HuH-7.5 (cell line): ENCODE measurements at places on chromosomes 16 and 17.

DNA sequence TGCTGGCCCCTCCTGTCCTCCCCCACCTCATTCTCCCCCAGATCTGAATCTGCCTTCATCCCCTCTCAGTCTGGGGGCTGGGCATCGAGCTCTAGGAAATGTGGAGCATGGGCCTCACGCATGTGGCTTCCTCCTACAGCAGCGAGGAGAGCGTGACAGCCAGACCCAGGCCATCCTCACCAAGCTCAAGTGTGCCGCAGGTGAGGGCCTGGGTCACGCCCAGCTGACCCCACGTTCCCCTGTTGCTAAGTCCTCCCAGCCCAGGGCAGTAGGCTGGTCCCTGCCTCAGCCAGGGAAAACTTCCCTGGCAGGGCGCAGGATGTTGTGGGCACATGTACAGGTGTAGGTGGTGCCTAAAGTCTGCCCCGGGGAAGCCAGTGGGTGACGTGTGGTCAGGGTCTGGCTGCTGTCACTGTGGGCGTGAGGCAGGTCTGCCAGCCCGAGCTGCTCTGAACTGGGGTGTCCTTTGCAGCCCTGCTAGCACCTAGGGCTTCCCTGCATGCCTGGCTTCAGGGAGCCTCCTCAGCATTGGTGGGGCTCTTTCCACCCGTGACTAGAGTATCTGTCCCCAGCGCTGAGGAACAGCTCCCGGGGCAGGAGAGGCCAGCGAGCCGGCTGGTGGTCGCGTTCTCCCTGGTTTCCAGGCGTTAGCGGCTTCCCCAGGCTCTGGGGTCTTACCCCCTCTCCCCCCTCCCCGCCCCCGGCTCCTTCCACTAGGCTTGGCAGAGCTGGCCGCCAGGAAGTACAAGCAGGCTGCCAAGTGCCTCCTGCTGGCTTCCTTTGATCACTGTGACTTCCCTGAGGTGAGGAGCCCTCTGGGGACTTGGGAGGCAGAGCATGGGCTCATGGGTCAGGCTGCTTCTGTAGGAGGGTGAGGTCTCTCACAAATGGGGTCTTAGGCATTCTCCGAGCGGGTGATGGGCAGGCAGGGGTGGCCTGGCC lies 3.6 kb downstream of the GPS1 start:
- DNase-seq, result no peak

GRCh38 chr16:84600343-84601229 lies 17.3 kb downstream of the COTL1 start:
- no peak for DNase-seq

DNA sequence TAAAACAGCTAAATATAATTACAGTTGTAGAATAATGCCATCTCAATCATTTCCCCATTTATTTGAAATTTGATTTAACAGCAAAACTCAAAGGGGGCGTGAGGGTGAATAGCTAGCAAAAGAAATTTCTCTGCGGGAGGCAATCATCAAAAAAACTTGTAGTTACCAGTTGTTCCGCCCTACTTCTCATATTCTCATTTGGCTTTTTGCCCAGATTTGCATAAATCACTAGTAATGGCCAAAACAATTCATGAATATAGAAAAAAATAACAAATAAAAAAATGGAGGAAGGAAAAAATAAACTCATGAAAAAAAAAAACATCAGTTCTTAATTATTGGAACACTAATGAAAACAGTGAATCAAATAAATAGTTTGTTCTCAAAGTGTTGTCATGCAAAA lies 722.6 kb upstream of the KIF2B start:
- no peak for DNase-seq

- no peak for DNase-seq
Measured at GRCh38 chr16:74183601-74184360, 112.8 kb upstream of the PSMD7 start.

DNA sequence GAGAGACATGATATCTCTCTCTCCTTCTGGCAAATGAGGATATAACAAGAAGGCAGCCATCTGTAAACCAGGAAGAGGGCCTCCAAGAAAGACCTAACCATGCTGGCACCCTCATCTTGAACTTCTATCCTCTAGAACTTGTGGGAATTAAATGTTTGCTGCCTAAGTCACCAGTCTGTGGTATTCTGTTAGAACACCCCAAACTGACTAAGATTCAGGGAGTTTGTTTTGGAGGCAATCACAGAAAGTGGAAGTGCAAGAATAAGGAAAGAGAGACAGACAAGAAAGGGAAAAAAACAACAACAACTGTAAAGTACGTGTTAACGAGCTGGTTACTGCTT lies 114.5 kb upstream of the GOT2 start:
- DNase-seq, result no peak

- DNase-seq, result no peak
Measured at GRCh38 chr17:39222866-39223834, 2.6 kb downstream of the STAC2 start.

DNA sequence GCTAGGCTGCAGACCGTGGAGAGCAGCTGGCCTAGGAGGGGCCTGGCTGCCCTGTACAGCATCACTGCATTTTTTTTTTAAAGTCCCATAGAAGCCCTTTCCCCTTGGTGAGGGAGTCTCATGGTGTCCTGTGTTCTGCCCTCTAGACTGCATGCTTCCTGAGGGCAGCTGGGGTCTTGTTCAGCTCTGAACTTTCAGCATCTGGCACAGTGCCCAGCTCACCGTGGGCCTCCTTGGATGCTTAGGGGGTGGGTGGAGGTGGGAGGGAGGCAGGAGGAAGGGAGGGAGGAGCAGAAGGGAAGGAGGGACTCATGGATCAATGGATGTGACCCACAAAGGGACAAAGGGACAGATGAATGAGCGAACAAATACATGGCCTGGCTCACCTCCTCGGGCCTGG lies 63.4 kb upstream of the TMEM97 start:
- no peak for DNase-seq

DNA sequence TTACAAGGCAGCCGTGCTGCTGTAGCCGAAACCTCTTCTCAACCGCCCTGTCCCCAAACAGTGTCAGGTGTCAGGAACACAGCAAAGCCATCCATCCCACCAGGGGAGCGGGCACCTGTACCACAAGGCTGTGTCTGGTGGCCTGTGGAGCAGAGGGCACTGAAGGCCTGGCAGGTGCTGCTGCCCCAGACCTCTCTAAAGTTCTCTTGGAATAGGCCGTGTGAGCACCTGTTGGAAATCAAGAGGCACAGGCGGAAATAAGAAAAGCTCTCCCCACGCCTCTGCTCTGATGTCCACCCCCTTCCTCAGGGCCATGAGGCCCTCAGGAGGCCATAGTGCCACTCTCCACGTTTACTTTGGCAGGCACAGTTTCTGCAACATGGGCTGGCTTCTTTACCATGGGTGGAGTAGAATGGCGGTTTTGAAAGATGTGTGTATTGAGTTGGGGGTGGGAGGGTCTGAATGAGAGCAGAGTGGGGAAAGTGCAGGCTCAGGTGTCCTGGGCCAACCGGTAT lies 99.9 kb upstream of the ZNF750 start:
- DNase-seq, result no peak

DNA sequence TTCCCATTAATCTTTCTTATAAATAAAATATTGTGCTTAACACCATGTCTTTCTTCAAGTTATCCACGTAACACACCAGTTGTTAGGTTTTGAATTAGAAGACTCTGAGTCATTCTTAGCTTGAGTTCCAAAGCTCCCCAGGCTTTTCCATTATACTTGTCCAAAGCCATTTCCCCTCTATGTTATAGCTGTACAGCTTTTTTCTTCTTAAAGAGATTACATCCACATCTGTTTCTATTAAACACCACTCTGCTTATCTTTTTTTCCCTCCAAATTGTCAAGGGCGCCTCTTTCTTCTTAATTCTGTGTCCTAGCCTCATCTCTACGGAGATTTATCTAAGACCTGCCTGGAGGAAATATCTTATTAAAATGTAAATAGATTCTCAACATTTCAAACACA lies 139.4 kb upstream of the CPHXL start:
- DNase-seq, result no peak

DNA sequence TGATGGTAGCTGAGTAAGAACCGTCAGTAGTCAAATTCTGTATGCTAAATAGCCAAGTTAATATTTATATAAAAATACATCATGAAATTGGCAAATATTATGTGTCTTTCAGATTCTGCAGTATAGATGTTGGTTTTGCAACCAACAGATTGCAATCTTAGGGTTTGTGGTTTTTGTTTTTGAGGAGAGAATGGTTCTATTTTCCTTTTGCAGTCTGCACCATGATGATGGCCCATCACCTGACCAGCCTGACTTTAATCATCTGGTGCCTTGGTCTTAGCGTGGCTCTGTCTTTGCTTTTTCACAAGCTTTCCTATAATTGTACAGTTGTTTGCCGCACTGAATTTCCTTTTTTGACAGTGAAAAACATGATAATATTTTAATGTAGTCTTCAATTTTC lies 50.7 kb downstream of the NUP93 start:
- no peak for DNase-seq

DNA sequence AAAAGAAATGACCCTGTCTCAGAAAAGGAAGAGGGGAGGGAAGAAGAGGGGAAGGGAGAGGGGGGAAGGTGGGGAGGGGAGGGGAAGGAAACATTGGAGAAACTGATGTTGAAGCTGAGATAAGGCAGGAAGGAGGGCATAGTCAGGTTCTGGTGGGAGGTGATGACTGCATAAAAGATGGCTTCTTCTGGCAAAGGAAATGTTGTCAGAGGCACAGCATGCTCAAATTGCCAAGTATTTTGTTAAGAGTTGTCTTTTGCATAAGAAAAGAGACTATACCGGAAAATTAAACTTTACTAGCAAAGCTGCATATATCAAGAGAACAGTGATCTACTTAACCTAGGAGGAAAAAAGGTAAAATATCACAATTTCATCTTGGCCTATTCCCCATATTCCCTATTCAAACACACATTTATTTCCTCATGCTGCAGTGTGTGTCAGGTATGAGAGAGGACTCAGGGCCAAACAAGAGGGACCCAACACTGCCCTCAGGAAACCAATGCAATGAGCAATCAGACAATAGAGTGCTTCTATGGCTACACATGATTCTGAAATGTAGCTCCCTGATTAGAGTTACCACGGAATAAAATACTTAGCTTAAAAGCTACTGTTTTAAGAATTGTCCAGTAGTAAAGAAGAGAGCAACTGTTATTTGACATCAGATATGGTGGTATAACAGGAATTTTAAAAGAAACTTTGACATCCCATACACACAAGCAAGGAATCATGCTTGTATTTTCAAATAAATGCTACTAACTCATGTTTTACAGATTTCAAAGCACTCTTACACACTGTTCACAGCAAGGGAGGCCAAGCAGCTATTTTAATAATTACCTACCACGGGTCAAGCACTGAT lies 80.9 kb downstream of the PARN start:
- no peak for DNase-seq

GRCh38 chr16:27427538-27427937 lies 25.6 kb downstream of the IL21R start:
- DNase-seq, result no peak

DNA sequence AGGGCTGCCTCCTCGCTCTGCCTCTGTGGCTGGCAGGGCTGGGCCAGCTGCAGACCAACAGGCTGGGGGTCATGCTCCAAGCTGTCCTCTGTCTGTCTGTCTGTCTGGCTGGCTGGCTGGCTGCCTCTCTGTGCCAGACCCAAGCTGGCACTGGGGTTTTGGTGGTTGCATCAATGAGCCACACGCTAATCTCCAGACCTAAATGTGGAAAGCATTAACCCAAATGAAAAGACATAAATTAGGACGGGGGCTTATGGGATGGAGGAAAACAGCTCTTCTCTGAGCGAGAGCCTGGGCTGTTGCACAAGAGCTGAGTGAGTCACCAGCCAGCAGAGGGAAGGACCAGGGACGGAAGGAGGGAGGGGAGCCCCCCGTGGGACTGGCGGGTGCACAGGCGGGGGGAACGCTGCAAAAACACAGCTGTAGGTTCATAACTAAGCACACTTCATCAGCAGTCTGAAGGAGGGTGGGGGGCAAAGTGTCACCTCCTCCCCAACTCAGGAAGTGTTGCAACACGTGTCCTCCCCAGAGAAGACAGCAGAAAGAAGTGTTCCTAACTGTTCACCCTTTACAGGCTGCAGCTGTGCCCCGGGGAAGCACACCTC lies 83.4 kb downstream of the GAS7 start:
- DNase-seq, result no peak

DNA sequence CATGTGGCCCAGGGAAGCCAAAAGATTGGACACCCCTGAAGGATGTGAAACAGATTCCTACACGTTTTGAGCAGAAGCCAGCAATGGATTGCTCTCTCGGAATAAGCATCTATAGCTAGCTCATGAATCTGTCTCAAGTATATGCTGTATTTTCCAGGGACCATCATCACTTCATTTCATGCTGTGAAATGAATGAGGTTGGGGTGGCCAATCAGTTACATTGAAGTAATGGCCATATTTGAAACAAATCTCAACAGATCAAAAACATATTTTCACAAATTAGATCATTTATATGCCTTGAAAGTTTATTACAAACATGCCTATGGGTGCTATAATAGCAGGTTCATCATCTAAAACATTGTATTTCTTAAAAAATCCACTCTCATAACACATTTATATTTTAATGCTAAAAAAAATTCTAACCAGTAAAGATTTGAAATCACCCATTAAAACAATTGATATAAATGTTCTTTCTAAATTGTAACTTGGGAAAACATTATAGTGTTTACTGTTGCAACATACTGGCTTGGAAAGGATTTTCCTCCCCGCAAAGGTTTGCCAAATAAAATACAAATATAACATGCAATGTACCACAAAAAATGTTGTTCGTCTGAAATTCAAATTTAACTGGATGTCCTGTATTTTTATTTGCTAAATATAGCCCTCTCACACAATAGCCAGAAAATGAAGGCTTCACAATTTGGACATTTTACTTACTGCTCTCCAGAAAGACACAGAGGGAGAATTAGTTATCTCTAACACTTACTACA lies 743.6 kb downstream of the KCNJ2 start:
- DNase-seq, result no peak

DNA sequence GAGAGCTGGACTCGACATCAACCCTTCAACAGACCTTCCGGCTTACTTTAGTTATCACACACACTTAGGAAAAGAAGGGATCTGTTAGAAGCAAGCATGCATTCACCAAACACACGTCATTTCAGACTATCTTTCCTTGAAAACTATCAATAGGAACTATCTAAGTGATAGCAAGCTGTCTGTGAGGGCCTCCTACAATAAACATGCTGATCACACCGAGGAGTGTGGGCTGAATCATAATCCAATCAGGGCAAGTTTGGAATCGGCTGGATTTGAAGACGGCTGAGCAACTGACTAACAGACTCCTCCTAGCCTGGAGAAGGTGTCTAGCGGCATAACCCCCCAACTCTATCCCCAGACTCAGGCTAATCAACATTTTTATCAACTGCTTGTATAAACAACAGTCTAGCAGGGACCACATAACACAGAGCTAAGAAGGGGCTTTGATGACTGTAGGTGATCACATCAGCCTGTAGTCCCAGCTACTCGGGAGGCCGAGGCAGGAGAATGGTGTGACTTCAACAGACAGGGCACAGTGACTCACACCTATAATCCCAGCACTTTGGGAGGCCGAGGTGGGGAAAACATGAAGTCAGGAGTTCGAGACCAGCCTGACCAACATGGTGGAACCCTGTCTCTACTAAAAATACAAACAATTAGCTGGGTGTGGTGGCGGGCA lies 14.1 kb downstream of the NXN start:
- no peak for DNase-seq

- DNase-seq, result no peak
Measured at GRCh38 chr17:15891318-15891717, 53.6 kb upstream of the ADORA2B start.
